Hindlimb muscle (tissue), 1 donor: ENCODE measurements at places on chromosomes 16 and 17. TPM values are rescaled to one million over a fixed set of nuclear protein-coding genes. Genes with fewer than 3 reads are reported as not detected.

SOX15 gene
- 2.3 TPM for polyA plus RNA-seq

PFAS gene
- 34.9 TPM for polyA plus RNA-seq

PNMT gene
- 5.0 TPM for polyA plus RNA-seq

SOCS1 gene
- polyA plus RNA-seq: 2.9 TPM

GP1BA gene
- polyA plus RNA-seq: 0.88 TPM

NAGS gene
- polyA plus RNA-seq: 0.19 TPM

SNF8 gene
- 63.6 TPM for polyA plus RNA-seq

SLC5A2 gene
- 7.8 TPM for polyA plus RNA-seq

DPEP2 gene
- polyA plus RNA-seq: 2.3 TPM

TSNAXIP1 gene
- polyA plus RNA-seq: 2.0 TPM

TBC1D28 gene
- polyA plus RNA-seq: 0.36 TPM

SERPINF2 gene
- polyA plus RNA-seq: 1.7 TPM
